ENCODE measurements at places on chromosomes 6 and 20.
A peak's percentile ranks its signal among the peaks of the same experiment; 100 is the strongest.

DNA sequence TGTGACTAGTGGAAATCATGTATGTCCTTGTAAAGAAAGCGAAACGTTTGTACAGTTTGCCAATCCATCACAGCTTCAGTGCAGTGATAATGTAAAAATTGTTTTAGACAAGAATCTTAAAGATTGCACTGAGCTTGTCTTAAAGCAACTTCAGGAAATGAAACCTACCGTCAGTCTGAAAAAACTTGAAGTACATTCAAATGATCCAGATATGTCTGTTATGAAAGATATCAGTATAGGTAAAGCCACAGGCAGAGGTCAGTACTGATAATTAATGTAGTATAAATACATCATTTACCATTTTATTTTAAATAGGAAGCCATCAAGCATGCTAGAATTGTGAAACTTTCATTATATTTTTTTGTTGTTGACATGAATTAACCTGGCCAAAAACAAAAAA, 60.9 kb upstream of the SMIM8 start:
- no peak for DNase-seq

DNA sequence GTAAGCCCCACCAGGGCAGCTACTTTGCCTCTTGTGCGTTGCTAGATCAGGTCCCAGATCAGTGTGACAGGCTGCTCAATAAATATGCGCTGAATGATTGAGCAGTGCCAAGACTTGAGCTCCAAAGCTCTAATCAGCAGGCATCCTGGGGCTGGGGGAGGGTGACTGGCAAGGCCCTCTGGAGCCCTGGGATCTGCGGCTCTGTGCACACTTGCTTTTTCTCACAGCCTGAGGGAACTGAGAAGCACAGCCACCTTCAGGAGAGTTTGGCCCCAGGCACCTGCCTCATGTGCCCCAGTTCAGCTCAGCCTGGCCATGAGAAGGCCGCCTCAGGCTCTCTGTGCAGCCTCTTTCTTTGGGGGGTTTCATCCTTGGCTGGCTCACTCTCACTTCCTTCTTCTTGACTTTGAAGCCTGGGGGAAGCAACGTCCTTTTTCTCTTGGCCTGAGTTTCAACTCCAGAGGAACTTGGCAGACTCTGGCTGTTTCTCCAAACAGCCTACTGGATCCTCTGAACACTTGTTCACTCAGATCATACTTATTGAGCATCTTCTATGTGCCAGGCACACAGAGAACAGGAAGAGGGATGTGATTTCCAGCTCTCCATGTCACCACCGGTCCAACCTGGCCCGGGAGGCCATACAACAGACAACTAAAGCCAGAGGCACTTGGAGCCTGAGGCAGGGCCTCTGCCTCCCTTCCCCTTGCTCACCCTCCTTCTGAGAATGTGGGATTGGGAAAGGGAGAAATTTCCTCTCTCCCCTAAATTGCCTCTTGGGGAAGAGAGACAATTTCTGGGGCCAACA, 114.0 kb downstream of the VEGFA start:
- DNase-seq = peak; percentile 17

GRCh38 chr20:5357946-5358345, 41.2 kb upstream of the PROKR2 start:
- no peak for DNase-seq

GRCh38 chr6:45640081-45640491, 262.4 kb upstream of the SUPT3H start:
- no peak for DNase-seq

DNA sequence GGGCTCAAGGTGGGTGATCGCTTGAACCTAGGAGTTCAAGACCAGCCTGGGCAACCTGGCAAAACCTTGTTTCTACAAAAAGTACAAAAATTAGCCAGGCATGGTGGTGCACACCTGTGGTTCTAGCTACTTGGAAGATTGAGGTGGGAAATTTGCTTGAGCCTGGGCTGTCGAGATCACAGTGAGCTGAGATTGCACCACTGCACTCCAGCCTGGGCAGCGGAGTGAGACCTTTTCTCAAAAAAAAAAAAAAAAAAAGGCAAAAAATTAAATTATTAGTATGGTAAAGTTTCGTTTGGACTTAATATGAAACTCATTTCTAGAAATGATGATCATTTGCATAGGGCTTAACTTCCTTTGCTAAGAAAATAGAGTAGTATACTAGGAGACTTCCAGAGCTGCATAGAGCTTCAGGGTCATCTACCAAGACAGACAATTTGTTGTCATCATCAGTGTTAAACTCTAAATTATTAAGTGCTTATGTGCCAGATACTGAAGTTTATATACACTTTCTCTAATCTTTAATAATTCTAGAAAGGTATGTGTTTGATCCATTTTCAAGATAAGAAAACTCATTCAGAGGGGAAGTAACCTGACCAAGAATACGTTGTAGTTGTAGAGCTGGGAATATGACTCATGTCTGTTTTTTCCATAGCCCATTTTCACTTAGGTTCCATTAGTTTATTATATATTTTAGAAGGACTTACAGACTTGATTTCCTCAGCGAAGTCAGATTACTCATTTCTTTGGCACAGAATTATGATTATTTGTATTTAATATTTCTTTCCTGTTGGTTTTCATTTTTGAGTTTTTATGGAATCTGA, 84.5 kb downstream of the SLC16A10 start:
- no peak for DNase-seq

GRCh38 chr6:79512014-79512413, 25.2 kb downstream of the LCA5 start:
- DNase-seq = no peak

- DNase-seq = no peak
These were observed 882 bp upstream of the FAM184A start for GRCh38 chr6:119079283-119079809.

GRCh38 chr20:58286729-58287128, 22.8 kb upstream of the RAB22A start:
- DNase-seq = peak; percentile 38

GRCh38 chr6:154593122-154593521, 82.6 kb upstream of the CNKSR3 start:
- no peak for DNase-seq

GRCh38 chr6:26545627-26546026, 7.5 kb downstream of the HMGN4 start:
- no peak for DNase-seq

GRCh38 chr20:53190225-53190624, 218.1 kb downstream of the TSHZ2 start:
- no peak for DNase-seq

DNA sequence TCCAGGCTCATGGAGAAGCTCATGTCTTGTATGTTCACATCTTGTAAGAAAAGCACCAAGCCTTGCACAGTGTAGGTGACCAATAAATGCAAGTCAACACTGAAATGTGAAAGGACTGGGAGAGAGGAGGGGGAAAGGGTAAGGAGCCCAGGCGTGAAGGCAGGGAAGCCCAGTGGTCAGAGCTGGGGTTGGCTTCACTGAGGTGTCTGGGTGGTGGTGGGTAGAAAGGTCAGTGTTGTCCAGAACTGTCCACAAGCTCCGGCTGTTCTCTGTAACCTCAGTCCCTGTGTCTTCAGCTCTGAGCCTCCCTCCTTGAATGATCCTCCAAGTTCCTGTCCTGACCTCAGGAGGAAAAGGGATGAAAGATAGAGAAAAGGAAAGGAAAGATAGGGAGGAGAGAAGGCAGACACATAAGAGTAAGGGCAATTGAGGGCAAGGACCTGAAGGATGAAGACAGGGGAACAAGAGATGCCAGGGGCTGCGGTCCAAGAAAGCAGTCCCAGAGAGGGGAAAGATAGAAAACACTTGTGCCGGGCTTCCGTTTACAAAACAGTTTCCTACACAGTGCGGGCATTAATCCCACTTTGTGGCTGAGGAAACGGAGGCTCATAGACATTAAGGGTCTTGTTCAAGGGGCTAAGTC, 2.4 kb upstream of the TNXB start:
- DNase-seq = no peak

- no peak for DNase-seq
These were observed 30.8 kb upstream of the FILIP1 start for GRCh38 chr6:75524322-75524972.

DNA sequence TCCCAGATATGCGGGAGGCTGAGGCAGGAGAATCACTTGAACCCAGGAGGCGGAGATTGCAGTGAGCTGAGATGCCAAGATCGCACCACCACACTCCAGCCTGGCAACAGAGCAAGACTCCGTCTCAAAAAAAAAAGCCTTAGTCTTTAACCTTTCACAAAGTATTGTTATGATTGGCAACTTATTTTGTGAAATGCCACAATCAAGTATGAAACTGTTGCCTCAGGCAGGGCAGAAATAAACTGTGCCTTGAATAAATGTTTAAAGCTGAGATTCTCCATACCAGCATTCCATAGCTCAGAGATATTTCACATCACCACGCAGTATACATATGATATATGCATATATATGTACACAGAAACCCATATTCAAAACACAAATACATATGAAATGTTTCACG, 120.1 kb upstream of the CCDC28A start:
- DNase-seq = no peak

- DNase-seq = peak; percentile 40
These were observed 72.4 kb downstream of the HFE start for GRCh38 chr6:26159357-26160273.

GRCh38 chr20:46455729-46456128, 49.3 kb upstream of the ELMO2 start:
- DNase-seq = no peak

DNA sequence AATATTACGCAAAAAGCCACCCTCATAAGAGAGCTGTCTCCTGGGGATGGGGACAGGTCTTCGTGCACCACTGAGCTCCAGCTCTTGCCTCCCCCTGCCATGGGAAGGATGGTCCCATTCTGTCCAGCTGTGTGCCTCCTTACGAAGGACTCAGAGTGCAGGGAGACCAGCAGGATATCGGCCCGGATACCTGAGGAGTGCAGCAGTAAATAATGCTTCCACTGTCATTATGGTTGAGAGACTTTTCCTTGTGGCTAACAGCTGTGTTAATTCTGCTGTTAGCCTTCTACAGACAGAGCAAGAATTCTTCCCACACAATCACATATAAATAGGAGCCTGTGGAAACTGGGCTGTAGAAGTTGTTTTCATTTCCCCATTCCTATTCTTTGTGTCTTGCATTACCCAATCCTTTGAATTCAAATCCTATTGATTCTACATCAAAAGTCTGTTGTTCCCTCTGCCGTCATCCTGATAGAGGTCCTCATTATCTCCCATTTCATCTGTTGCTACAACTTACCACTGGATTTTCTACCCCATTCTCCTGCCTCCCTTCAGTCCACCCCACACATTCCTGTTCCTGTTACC, 364.6 kb upstream of the SOX4 start:
- DNase-seq = no peak

DNA sequence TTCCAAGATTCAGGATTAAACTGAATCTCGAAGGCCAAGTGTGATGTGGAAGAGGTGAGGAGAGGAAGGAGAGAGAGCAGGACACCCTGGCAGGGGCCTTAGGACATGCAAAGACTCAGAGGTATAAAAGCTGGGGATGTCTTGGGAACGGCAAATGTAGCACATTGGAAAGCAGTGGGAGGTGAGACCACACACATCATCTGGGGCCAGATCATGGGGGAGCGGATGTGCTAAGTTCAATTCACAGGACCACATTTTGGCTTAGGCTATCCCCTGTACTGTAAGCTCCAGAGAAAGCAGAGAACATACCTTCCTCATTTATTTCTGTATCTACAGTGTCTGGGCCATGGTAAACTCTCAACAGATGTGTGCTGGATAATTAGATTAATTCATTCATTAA, 59.5 kb upstream of the MBOAT1 start:
- no peak for DNase-seq

- no peak for DNase-seq
These were observed 15.0 kb downstream of the FKBP5 start for GRCh38 chr6:35673755-35674154.

DNA sequence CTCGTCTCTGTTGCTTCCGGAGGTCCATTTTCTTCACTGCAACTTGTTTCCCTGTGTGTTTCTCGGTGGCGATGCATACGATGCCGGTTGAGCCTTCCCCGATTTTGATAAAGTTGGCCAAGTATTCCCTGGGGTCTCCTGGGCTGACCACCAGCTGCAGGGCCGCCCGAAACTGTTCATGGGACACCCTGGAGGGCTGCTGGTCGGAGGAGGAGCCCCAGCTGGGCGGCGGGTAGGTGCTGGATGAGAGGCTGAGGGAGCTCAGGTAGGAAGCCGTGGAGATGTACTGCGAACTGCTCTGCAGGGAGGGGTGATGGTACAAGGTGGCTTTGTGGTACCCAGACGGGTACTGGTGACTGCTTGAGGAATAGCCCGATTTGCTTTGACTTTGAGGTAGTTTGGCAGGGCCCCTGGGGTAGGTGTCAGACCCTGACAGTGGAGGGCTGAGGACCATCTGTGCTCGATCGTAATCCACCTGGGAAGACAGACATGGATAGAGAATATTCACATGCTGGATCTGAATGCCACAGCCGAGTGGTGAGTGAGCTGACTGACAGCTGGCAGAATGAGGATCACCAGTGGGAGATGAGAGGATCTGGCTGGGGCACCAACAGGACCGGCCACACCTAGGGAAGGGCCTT, 51.6 kb downstream of the LAMP5 start:
- DNase-seq = no peak

DNA sequence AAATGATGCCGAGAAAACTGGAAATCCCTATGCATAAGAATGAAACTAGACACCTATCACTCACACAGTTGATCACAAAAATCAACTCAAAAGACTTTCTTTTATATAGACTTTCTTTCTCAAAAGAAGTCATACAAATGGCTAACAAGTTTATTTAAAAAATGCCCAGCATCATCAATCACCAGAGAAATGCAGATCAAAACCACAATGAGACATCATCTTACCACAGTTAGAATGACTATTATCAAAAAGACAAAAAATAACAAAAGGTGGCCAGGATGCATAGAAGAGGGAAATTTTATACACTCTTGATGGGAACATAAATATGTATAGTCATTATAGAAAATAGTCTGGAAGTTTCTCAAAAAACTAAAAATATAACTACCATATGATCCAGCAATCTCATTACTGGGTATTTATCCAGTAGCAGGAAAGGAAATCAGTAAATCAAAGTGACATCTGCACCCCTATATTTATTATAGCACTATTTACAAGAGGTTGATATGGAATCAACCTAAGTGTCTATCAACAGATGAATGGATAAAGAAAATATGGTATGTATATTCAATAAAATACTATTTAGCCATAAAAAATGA, 3.4 kb upstream of the RNF217 start:
- DNase-seq = no peak

DNA sequence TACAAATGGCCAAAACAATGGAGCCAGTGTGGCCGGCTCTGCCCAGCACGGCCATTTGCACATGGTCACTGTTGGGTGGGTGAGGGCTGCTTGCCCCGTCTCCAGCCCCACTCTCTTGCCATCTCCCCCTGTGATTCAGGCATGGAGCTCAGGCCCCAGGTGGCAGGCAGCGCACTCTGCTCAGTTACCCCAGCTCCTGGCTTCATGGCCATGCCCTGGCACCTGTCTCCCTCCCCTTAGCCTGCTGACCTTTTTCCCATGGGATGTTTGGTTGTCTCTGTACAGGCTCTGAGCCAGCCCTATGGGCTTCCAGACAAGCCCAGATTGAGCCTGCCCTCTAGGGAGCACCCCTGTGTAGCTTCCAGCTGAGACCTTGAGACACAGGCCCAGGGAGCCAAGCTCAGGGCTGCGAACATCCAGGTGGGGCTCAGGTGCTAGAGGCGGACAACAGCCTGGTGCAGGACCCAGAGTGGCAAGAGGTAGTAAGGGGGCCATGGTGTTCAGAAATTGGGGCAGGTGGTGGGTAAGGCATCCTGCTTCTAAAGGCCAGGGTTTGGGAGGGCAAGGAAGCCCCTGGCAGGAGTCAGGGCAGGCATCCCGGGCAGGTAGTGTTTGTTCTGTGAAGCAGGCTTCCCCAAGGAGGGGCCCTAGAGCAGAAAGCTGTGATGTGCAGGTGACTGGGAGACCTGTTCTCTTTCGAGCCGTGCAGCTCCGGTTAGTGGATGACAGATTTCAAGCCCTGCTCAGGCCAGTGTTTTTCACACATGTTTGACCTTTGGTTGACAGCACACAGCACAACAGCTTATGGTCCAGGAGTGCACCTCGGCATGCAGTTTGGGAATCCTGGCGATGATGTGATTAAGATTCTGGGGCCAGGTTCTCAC, 17.7 kb downstream of the SYNJ2 start:
- no peak for DNase-seq
